ENCODE measurements at places on chromosomes 4 and X.

- no peak for DNase-seq
Measured at GRCh38 chrX:153773218-153773611, 7.6 kb upstream of the SRPK3 start.

GRCh38 chrX:118459494-118459893 is 36.1 kb upstream of the DOCK11 start:
- no peak for DNase-seq

- no peak for DNase-seq
Measured at GRCh38 chr4:4592414-4592813, 50.6 kb upstream of the STX18 start.

GRCh38 chr4:75639124-75639695 is 8.9 kb upstream of the CDKL2 start:
- no peak for DNase-seq

DNA sequence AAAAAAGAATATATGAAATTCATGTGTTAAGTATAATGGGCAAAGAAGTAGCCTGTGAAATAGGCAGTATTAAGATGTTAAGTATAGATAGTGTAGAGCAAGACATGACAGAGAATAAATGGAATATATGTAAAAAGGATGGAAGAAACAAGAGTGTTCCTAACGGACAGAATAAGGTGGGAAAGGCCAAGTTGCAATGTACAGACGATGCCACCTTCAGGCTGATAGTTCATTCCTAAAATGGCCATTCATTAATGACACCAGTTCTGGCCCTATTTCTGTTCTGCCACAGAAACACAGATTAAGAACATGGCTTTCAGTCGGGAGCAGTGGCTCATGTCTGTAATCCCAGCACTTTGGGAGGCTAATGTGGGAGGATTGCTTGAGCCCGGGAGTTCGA is 4.4 kb upstream of the FAM184B start:
- DNase-seq = no peak

DNA sequence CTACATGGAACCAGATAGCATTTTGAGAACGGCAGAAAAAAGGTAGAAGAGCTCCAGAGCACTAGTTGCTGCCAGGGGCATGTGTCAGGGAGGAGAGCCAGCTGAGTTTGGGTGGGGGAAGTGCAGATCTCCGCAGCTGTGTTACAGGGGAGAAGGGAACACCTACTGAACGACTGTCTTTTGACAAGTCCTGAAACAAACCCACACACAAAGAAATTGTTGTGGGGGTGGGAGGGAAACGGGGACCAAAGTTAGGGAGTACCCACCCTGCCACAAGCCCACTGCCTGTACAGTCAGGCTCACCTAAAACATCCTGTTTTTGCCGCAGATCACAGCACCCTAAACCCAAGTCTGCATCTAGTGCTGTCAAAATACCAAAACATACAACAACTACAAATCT is 55.5 kb downstream of the LEF1 start:
- DNase-seq = peak; percentile 29

GRCh38 chrX:71671043-71671780 is 3.9 kb downstream of the LOC101059915 start:
- DNase-seq = peak; percentile 66

DNA sequence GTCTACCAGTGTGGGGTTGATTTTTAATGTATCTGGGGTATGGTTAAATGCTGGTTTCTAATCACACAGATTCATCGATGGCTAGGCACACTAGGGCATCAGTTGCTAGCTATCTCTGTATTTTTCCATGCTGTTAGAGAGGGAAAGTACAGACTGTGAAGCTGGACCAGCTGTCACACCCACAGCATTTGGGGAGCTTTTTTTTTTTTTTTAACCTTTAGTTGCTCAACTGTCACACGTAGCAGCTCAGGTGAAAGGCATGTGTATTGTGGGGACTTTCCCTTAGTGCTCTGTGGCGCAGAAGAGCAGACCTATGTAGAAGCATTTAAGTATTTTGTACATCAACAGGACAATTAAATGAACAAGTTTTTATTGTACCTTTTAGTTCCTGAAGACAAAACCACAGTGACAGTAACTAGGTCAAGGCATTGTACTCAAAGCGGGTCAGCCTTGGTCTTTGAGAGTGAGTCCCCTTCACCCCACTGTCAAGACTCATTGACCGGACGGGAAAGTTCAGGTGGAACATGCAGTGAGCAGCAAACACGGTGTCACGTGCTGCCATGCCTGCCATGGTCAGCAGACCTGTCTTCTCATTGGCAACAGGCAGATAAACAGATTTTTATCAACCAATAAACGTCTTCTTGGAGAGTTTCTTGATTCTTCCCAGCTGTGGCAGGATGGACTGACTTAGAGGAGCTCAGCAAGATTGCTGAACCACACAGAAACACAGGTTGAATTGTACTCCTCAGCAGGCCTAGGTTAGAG is 65.3 kb downstream of the CASP3 start:
- DNase-seq = peak; percentile 14

DNA sequence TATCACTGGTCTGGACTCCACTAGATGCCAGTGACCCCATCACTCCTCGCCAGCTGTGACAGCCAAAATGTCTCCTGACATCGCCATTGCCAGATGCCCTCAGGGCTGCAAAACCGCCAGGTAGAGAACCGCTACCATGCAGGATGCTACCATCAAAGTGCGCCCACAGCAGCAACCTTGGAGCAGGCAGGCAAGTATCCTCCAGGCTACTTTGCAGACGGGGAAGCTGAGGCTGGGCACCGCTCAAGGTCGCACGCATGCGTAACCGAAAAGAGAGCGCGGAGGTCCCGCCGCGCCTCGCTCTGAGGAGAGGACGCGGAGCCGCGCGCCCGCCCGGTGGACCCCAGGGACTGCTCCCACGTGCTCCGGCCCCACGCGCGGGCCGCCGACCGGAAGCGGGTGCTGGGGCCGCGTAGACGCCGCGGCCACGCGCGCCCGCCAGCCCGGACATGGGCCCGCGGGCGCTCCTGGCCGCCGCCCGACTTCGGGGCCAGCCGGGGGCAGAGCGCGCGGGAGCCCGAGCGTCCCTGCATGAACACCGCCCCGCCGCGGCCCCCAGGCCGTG is at the start of gene STS:
Gene STS, plus strand, starts transcription at position 300 of the 565 bp plus-strand sequence. CDS start 105,488 bp downstream, outside the sequence.
- peak; percentile 14 for DNase-seq

GRCh38 chrX:81489987-81490386 is 288.1 kb downstream of the SH3BGRL start:
- DNase-seq = no peak

- DNase-seq = no peak
Measured at GRCh38 chrX:79369871-79370270, 2.7 kb upstream of the ITM2A start.

- no peak for DNase-seq
Measured at GRCh38 chr4:176565049-176565448, 227.7 kb downstream of the VEGFC start.

DNA sequence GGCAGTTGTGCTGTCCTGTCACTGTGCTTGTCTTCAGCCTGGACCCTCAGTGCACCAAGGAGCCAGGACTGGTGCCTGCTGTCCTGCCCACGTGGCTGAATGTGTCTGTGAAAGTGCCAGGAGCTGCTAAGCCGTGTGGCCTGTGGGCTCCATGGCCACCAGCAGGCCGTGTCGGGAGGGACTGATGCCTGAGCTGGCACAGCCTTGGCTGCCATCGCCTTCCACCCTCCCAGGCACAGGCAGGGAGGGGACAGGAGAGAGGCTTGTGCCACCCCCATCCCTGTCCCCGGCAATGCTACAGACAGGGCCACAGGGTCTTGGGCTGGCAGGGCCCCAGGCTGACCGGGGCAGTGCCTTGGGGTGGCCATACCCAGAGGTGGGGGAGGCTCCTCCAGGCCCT is 24.8 kb downstream of the DOK7 start:
- DNase-seq = no peak

DNA sequence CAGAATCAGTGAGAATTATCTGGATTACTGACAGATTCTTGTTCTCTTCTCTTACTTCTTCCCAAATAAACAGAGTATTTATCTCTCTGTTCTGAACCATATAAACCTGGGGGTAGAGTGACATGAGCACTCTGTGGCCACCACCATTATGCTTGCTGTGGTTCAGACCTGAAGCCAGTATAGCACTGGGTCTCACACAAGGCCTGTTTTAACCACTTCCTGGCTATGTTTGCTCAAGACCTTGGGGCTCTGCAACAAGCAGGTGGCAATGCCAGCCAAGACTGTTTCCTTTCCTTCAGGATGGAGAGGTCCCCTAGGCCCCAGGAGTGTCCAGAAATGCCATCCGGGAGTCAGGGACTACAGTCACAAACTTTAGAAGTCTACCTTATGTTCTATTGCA is 21.7 kb upstream of the HEPH start:
- no peak for DNase-seq
